ENCODE measurements at places on chromosomes 7 and 10. TPM values are rescaled to one million over a fixed set of nuclear protein-coding genes. Genes with fewer than 3 reads are reported as not detected.

DNA sequence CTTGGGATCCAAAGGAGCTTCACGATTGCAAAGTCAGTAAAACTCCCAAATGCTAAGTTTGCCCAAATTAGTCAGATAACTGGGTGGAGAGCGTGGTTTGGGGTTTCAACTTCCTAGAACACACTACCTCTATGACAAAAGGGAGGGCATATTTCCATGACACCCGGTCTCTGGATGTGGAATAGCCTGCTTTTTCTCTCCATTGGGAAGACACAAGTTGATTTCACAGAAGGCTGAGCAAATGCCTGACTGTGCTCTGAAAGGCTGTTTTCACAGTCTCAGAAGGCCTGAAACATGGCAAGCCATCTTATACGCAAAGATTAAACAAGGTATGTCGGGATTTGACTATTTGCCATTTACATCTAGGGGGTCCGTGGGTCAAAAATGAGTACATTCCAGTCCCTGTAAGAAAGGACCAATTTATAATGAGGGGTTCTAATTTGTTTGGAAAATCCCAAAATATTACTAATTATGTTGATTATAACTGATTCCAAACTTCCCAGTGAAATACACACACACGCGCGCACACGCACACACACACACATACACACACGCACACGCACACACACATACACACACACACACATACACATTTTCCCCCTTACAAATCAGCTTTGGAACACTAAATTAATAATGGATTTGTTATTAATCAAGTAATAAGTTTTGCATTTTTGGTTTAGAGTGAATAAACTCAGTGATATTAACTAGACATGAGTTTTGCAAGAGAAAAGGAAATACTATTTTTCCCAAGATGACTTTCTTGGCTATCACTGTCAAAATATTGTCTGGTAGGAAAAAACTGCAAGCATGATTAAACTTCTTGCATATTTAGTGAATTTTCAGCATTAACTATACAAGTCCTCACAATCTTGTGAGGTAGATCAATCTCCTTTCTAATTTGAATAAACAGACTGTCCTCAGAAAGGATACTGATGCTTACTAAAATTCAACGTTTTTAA lies 105.0 kb downstream of the PRTFDC1 start:
- no peaks in the 10 kb centered on the region for H3K27me3 ChIP-seq
- H3K4me3 ChIP-seq: no peak overlapping the region
- no peak overlapping the region for H3K27ac ChIP-seq
- no peaks in the 10 kb centered on the region for H3K4me1 ChIP-seq
- H3K36me3 ChIP-seq: no peaks in the 10 kb centered on the region
- DNase-seq: no peak

DNA sequence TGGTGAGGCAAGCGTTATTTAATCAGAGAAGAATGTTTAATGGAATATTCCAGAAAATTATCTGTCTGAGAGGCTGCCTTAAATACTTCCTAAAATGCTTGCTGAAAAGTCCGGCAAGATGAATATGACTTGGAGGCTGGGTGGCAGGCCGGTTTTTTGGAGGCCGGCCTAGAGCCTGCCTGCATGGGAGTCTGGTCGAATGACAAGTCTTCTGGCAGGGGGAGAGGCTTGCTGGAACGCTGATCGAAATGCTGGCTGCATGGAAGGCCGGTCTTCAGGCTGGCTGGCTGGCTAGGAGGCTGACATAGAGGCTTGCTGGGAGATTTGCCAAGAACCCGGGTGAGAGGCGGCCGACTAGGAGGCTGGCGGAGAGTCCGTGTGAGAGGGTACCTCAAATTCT lies 135.7 kb downstream of the OR13A1 start:
- H3K4me3 ChIP-seq: no peak overlapping the region
- no peaks in the 10 kb centered on the region for H3K27me3 ChIP-seq
- no peaks in the 10 kb centered on the region for H3K36me3 ChIP-seq
- DNase-seq: no peak

DNA sequence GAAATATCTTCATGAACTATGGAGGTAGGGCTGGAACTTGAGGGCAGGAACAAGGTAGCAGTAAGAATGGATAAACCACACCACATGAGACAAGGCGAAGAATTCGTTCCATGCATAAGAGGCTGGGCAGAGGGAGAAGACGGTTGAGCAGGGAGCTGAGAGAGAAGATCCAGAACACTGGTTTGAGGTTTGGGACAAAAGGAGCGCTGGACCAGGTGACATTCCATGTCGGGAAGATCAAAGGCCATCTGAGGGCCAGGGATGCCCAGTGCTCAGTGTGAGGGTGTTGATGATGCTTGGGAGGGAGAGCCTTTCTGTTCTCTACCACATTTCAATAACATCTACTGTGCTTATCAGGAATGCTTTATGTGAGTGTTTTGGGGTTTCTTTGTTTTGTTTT lies 52.8 kb downstream of the WIPF3 start:
- peaks cover 8% of the 10 kb centered on the region for H3K4me1 ChIP-seq
- H3K27me3 ChIP-seq: no peaks in the 10 kb centered on the region
- no peaks in the 10 kb centered on the region for H3K36me3 ChIP-seq
- H3K4me3 ChIP-seq: no peak overlapping the region

DNA sequence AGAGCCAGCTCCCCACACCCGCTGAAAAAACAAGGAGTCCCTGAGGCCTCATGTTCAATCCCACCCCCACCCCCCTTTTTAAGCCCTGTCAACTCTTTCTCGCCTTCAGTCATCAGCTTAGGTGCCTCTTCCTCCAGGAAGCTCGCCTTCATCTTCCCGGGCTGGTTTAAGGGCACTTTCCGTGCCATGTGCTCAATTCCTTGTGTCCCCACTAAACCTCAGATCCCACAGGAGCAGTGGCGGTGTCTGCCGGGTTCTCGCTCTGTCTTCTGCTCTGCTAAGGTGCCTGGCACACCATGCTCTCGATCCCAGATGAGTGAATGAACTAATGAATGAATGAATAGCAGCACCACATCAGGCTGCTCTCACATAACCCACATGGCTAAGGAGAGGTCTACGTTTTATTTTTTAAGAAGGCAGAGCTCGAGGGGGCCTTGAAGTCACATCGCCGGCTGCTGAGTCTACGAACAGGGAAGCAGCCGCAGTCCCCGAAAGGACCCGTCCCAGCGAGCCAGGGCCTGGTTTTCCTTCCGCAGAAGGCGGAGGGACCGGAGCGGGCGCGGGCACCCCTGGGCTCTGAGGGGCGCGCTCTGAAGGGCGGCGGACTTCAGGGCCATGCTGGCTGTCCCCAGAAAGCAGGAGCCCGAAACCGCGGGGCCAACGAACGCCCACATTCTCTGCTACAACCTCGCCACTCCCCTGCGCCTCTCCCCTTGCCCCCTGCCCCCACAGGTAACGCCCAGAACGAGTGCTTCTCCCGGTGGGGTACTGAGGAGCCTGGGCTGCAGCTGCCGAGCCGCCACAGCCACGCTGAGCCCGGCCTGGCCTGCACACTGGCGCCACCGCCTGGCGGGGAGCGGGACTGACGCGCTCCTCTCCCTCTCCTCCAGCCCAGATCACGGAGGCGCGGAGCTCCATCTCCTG lies 73.4 kb upstream of the KCNMA1 start:
- peaks cover 68% of the 10 kb centered on the region for H3K27me3 ChIP-seq
- peak overlapping the region; percentile 41 for H3K4me3 ChIP-seq
- no peaks in the 10 kb centered on the region for H3K36me3 ChIP-seq
- peaks cover 13% of the 10 kb centered on the region for H3K4me1 ChIP-seq
- DNase-seq: peak; percentile 93

- H3K4me3 ChIP-seq: no peak overlapping the region
- H3K36me3 ChIP-seq: no peaks in the 10 kb centered on the region
Observed at GRCh38 chr7:79877874-79878465, 256.7 kb upstream of the GNAI1 start.

- peaks cover 30% of the 10 kb centered on the region for H3K27me3 ChIP-seq
- peaks cover 51% of the 10 kb centered on the region for H3K4me1 ChIP-seq
- no peak for DNase-seq
Observed at GRCh38 chr10:123888256-123888655, 3.4 kb downstream of the CPXM2 start.

DNA sequence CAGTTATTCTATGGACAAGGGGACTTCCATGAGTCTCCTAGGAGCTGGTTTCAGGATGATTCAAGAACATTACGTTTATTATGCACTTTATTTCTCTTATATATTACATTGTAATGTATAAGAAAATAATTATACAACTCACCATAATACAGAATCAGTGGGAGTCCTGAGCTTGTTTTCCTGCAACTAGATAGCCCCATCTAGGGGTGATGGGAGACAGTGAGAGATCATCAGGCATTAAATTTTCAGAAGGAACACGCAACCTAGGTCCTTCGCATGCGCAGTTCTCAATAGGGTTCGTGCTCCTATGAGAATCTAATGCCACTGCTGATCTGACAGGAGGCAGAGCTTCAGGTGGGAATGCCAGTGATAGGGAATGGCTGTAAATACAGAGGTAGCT lies 137.9 kb downstream of the ANKRD30A start:
- no peak overlapping the region for H3K4me3 ChIP-seq
- H3K4me1 ChIP-seq: no peaks in the 10 kb centered on the region
- no peak overlapping the region for H3K27ac ChIP-seq
- no peaks in the 10 kb centered on the region for H3K27me3 ChIP-seq
- no peaks in the 10 kb centered on the region for H3K36me3 ChIP-seq

DNA sequence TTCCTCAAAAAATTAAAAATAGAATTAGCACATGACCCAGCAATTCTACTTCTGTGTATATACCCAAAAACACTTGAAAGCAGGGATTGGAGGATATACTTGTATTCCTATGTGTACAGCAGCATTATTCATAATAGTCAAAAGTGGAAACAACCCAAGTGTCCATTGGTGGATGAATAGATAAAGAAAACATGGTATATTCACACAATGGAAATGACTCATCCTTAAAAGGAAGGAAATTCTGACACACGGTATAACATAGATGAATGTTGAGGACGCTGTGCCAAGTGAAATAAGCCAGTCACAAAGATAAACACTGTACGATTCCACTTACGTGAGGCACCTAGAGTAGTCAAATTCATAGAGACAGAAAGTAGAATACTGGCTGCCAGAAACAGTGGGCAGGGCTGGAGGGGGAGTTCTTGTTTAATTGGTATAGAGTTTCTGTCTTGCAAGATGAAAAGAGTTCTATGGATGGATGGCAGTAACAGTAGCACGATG lies 26.6 kb upstream of the KAT6B start:
- H3K36me3 ChIP-seq: no peaks in the 10 kb centered on the region
- DNase-seq: no peak

DNA sequence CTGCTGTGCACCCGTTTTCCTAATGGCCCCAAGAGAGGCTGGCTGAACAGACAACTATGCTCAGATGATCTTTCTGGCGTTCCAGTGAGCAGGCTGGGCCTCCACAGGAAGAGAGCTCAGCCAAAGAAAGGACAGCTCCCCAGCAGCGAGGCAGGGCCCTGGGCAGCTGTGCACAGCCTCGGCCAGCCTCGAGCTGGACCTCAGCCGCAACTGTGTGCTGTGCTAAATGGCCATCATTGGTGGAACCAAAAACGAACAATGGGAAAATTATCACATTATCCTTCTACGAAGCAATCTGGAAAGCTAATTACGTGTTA lies 97.5 kb downstream of the CTBP2 start:
- H3K4me1 ChIP-seq: peaks cover 58% of the 10 kb centered on the region
- DNase-seq: no peak
- no peak overlapping the region for H3K4me3 ChIP-seq
- peak overlapping the region; percentile 76 for H3K27ac ChIP-seq
- no peaks in the 10 kb centered on the region for H3K36me3 ChIP-seq
- H3K27me3 ChIP-seq: no peaks in the 10 kb centered on the region

DNA sequence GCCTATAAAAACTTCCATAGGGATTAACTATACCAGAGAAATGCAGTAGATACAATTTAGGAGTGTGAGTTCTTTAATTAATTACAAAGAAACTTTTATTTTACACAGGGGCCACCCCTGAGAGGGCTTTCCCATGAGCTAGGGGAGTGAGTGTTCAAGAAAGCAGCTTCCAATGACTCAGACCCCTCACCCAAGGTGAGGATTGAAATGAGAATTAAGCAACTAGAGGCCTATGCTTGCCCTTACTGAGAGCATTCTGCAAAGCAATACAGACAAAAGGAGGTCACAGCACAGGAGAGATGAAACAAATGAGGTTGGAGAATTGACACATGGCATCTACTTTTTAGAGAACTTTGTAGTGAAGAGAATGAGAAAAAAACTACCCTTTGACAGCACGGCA lies 301.8 kb downstream of the WDR11 start:
- DNase-seq: no peak
- H3K27ac ChIP-seq: no peak overlapping the region
- no peak overlapping the region for H3K4me3 ChIP-seq
- no peaks in the 10 kb centered on the region for H3K27me3 ChIP-seq

DNA sequence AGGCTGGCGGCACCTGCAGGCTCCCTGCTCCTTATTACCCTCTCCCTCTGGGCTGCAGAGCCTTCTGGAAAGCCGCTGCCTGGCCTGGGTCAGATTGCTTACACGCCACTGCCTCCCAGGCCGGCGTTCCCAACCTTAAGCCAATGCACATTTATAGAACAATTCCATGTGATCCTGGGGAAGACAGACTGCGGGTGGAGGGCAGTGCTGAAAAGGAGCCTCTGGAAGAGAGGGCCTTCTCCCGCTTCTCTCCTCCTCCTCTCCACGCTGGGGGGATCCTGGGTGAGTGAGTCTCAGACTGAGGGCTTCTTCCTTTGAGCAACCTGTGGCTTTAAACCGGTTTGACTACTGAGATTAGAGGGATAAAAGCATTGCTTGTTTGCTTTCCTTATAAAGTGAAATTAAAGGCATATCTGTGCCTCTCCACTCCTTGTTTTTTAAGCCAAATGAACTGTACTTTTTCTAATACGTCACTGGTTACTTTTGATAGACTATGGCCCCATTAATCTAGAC lies 5.5 kb downstream of the TACC2 start:
- H3K4me1 ChIP-seq: no peaks in the 10 kb centered on the region
- no peak for DNase-seq
- no peak overlapping the region for H3K27ac ChIP-seq

GRCh38 chr7:152911922-152912321 lies 152.4 kb downstream of the ACTR3B start:
- no peaks in the 10 kb centered on the region for H3K36me3 ChIP-seq
- no peaks in the 10 kb centered on the region for H3K4me1 ChIP-seq
- no peak overlapping the region for H3K27ac ChIP-seq
- H3K4me3 ChIP-seq: no peak overlapping the region
- no peak for DNase-seq

Gene NPM3
- 22.2 TPM for total RNA-seq

Gene TAS2R60
- 0.85 TPM for total RNA-seq

Gene PTN
- 20.3 TPM for total RNA-seq

Gene PTF1A
- not detected for total RNA-seq

Gene CYP2E1
- total RNA-seq: 1.2 TPM

Gene PRLHR
- total RNA-seq: not detected

Gene OR2A12
- not detected for total RNA-seq

Gene ASB10
- not detected for total RNA-seq
